SK-N-SH treated with all-trans-retinoic acid at 6 μM for 48 hours (cell line): ENCODE measurements at places on chromosomes 7 and 10.

DNA sequence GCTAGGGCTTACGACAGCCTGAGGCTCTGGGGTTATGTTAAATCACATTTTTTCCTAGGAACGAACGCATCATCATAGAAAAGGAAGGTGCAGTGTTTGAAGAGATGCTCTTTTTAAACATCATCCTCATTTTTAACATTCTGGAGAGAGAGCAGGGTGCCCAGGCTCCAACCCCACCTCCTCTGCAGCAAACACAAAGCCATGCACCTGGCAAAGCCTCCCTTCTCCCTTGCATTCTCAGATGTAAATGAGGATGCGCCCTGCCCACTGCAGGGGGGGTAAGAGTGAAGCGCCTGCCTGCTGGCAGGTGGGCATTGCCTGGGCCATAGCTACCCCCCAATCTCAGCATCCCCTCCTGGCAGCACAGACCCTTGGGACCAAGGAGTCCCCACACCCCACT, 92.4 kb downstream of the PTPRN2 start:
- no peak; the same call in 2 of the 3 replicates for ATAC-seq

DNA sequence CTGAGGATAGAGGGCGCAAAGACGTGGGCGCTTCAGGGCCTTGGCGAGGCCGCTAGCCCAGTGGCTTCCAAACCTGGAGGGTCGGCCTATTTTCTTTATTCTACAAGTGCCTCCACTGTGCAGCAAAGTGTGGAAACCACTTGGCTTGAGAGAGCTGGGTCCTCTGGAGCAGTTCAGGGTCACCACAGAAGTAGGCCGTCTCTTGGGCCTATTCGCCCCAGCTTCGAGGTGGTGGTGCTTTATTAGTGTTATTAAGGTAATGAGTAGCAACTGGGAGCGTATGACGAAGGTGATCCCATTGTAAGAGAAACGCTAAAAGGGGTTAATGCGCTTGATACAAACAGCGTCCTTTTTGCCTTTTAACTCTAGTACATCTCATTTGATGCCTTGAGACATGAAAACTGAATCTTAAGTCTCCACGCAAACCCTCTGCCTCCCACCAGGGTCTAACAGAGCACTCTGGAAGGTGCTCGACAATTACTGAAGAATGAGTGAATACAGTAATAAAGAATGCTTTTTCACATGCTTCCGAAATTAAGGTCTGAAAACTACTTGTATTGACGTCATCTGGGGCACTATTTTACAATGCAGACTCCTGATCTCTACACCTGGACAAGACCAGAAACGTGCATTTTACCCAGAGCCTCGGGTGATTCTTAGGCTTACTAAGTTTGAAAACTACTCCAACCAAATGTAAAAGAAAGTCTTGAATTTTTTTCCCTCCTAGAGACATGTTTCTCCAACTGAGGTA, 647 bp upstream of the GSAP start:
- ATAC-seq = no peak

GRCh38 chr10:27720529-27720928, 25.1 kb downstream of the MKX start:
- ATAC-seq = no peak

GRCh38 chr10:119680650-119681081, 29.5 kb downstream of the BAG3 start:
- ATAC-seq = peak; percentile 78

- peak; percentile 86 for ATAC-seq
These were observed 196.0 kb downstream of the RNLS start for GRCh38 chr10:88386821-88387773.

DNA sequence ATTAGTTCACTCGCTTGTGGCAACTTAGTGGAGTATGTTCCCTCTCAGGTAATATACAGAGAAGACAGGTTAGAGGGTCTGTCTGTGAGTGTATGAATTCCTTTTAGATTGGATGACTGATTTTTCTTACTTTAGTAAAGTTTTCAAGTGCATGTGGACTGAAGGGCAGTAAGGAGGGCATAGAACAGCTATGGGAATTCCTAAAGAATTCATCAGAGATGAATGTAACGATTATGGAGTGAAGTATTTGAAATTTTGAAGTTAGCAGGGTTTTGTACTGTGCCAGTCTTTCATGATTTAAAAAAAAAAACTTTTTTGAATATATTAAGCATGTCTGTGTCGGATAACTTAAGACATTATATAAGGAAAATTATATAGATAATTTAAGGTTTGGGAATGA, 15.5 kb downstream of the MAPK8 start:
- peak; percentile 65; the same call in 2 of the 3 replicates for ATAC-seq

DNA sequence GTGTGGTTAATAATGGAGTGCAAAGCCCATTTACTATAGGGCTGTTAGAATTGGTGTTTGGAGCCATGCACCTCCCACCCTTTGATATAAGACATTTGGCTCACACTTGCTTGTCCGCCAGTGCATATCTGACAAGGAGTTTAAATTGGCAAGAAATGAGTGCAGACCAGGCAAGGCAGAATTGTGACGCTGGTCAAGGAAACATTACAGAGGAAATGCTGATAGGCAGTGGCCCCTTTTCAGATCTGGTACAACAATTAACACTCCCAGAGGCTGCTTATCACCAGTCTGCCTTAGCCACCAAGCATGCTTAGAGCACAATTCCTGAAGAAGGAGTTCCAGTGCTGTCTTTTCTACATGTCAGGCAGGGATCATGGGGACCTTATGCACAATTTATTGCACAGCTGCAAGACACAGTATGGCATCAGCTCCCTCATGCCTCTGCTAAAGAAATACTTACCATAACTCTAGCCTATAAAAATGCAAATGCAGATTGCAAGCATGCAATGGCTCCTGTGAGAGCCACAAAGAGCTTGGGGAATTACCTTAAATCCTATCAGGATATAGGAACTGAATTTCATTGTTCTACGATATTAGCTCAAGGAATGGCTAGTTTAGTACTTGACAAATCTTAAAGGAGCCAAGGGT, 35.2 kb downstream of the OR13A1 start:
- ATAC-seq = no peak

- ATAC-seq = peak; percentile 69
These were observed 401.6 kb downstream of the SUGCT start for GRCh38 chr7:40536421-40536820.

GRCh38 chr7:154503962-154504550, 451.9 kb downstream of the DPP6 start:
- ATAC-seq = no peak

DNA sequence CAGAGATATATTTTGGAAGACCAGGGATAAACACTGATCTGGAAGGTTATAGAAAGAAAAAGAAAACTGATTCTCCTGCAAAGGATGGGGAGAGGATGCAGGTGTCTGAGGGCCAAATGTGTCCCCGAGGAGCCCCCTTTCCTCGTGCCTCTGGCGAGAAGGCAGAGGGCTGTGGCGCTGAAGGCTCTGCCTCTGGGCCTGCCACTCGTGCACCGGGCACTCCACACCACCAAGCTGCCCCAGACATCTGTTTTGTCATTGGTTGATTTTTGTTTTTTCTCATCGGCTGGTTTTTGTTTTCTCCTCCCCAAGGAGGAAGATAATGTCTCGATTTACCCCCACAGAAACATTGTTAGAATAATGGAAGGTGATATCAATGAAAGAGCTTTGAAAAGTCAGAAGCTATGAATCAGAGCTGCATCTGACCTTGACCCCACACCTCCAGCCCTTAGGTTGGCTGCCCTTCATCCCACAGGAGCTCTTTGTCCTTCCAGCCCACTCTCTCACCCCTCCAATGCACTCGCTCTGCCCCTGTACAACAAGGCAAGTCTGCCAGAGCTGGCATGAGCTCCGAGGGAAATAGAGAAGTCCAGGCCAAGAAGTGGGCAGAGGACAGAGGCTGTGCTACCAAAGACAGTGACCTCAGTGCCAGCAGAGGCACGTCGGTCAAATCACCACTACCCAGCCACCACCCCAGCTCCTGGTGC, 124.8 kb downstream of the TCERG1L start:
- no peak for ATAC-seq

DNA sequence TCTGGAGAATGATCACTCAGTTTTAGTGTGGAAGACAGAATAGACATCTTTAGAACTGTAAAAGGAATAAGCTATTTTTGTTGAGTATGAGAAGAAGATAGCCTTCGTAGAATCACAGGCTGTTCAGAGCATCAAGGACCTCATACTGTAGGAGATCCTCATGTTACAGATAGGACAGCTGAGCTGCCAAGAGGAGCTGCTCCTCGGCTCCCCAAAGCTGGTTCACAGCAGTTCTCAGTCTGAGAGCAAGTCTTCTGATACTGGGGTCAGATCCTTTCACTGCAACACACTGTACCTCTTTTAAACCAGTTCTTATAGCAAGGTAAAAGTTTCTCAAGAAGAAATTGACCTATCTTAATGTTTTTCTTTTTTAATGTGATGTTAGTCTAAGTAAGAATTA, 17.1 kb downstream of the CCNY start:
- ATAC-seq = no peak

DNA sequence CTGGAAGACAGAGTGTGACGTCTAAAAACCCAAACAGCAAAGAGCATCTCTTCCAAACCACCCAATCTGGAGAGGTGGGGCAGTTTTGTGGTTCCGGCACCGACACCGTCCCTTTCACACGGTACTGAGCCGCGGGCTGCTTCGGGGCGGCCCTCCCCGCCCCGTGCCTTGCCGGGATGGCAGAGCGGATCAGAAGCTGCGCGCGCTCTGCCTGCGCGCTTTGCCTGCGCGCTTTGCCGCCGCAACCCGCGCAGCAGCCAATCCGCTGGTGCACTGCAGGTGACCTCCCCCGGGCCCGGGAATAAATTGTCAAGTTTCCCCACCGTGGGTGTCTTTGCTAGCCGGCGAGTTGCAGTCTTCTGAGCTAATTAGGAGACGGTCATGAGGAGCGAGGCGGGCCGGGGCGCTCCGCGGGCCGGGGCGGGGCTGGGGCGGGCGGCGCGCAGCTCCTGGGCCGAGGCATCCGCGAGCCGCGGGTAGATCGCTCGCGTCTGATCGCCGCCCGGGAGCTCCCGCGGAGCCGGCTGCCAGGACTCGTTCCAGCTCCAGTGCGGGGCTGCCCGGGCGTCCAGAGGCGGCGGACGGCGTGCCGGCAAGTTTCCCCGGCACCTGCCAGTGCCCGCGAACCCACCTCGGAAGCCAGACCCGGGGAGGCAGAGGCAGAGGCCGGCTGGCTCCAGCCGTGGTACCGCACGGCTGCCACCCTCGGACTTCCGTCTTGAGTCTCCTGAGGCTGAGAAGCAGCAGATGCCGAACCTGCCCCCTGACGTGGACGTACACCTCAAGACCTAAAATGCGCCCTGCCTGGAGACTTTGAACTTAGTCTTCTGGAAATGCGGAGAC, 536.0 kb upstream of the GALNT17 start:
- peak; percentile 88 for ATAC-seq

DNA sequence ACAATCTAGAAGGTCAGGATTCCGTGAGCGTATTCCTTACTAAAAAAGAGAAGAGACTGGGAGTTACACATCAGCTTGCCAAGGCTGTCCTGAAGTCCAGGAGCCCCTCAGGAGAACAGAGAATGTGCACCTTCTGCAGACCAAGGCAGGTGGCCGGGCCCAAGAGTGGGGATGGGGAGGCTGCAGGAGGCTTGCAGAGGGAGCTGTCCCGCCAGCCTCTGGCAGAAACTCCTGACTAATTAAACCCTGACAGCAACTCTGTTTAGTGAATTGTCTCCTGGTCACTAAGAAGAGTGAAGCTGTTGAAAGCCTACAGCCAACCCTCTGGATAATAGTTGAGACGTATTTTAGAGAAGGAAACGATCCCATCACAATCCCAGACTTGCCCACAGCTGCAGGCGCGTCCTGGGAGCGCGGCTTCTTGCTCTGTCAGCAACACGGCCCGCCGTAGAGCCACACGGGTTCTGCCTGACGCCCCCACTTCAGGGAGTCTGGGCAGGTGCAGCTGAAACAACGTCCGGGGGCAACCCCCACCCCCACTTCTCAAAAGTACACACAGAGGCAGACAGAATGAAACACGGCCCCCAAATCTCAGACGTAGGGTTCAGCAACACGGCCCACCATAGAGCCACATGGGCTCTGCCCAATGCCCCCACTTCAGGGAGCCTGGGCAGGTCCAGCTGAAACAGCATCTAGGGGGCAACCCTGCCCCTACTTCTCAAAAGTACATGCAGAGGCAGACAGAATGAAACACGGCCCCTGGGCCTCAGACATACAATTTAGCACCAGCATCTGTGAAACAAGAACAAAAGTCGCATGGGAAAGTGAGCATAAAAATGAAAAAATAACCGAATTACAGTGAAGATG, 45.2 kb downstream of the DIP2C start:
- no peak for ATAC-seq

DNA sequence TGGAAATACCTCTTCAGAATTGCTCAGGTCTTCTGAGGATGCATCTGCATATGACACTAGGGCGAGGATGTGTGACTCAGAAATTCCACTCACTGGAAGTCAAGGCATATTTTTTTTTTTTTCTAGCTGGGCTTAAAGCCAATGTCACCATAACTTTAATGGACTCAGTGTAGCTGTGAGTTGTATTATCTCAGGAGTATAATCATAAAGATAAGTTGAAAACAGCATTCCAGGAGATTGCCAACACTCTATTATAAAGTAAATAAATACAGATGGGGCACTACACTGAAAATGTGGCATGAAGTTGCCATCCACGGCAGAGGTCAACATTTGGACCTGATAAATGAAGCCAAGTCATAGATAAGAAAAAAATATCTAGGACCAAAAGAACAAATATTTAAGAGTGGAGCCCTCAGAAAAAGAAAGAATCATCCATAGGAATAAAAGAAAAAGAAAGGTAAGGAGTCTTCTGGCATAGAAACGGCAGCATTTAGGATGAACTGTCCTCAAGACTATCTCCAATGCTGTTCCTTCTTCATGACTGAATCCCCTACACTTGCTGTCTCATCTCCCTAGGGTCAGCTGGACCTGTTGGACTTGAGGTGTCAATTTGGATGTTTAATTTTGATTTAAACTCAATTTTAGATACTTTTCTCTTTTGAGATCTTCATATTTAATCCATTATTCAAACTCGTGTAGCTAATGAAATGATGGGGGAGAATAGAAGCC, 72.9 kb upstream of the CAV2 start:
- ATAC-seq = peak; percentile 72

DNA sequence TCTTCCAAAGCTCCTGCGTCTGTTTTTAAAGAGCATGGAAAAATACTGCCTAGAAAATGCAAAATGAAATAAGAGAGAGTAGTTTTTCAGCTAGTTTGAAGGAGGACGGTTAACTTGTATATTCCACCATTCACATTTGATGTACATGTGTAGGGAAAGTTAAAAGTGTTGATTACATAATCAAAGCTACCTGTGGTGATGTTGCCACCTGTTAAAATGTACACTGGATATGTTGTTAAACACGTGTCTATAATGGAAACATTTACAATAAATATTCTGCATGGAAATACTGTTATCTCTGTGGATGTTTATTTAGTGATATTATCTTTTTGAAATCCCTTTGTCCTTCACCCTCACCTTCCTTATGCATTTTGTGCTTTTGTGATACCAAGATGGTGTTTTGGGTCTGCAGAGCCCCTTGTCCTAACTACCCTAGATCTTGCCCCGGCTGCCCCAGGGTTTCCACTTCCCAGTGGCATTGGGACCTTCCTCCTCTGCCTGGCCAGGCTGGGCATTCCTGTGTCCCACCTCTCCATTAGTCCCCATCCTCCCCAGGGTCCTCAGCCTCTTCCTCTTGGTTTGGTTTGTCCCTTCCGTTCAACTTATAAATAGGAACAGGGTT, 5.2 kb downstream of the IGFBP1 start:
- ATAC-seq = no peak

- no peak for ATAC-seq
These were observed 8.1 kb downstream of the HHEX start for GRCh38 chr10:92697663-92698511.
